ENCODE measurements at places on chromosomes 6 and 20.
A peak's percentile ranks its signal among the peaks of the same experiment; 100 is the strongest.

DNA sequence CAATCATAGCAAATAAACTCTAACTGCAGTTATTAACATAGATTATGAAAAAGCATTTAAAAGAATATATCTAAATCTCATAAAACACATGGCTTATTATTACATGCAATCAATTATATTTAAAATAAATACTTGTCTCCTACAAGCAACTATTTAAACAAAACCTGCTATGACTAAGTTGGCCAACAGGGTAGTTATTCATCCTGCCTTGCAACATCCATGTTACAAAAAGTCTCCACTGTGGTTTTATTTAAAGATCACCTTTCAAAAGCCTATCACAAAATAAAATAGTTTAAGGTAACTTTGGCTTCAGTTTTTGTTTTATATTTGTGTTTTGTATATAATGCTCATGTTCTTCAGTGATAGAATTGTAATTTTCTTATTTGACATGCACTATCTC is 1127.0 kb upstream of the MAP3K7 start:
- DNase-seq: no peak

DNA sequence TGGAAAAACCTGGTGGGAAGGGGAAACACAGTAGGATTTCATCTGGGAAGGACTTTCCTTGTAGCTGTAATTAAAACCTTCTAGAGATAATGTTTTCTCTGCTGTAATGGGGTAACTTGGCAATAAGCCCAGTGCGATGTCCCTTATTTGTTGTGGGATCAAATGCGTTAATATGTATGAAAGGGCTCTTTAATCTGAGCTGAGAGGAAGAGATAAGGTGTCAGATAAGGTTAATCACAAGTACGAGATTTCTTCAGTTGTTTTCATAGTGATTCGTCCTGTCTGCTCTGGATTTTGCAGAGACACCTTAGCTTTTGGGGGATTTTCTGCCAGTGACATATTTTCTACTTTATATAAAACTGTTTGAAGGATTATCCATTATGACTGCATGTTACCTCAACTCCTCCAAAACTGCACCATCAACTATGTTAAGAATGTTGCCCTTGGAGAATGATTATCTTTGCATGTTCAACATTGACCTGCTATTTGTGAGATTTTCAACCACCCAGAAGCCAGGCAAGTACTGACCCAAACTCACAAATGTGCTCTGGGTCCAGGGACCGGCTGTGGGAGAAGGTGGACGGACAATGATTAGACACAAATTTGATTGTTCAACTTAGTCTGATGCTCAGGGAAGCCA is 21.2 kb upstream of the ELOVL5 start:
- no peak for DNase-seq

DNA sequence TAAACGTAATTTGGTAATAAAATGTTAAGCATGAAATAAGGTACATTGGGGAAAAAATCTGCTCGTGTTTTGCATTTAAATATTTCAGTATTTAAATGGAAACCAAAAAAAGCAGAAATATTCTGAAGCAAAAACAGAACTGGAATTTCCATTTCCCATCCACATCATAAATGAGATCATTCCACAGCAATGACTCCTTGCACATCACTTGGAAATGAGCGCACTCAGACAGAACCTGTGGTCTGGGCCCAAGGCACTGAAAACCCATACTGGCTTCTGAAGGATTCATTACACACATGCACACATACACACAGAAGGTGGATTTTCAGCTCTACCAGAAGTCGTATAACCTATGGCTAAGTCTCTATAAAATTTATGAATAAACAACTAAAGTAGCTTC is 174.8 kb downstream of the IBTK start:
- no peak for DNase-seq

DNA sequence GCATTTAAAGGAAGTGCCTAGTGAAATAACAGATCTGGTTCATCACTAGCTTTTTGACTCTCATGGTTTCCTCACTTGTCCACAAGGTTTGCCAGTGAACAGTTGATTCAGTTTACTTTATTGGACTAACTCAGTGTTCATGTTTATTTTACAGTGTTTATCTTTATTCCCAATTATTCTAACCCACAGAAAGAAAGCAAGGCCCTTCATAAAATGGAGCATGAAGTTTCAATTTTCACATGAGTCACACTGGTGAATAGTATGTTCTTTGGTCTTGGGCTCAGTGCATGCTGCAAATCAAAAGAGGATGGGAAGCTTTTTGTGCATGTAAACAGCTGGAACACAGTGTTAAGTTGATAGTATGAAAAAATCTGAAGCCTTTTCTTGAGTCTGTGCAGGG is 217.6 kb upstream of the HDDC2 start:
- no peak for DNase-seq

- DNase-seq: no peak
Observed at GRCh38 chr20:45976086-45976485, 4.1 kb upstream of the ZNF335 start.

DNA sequence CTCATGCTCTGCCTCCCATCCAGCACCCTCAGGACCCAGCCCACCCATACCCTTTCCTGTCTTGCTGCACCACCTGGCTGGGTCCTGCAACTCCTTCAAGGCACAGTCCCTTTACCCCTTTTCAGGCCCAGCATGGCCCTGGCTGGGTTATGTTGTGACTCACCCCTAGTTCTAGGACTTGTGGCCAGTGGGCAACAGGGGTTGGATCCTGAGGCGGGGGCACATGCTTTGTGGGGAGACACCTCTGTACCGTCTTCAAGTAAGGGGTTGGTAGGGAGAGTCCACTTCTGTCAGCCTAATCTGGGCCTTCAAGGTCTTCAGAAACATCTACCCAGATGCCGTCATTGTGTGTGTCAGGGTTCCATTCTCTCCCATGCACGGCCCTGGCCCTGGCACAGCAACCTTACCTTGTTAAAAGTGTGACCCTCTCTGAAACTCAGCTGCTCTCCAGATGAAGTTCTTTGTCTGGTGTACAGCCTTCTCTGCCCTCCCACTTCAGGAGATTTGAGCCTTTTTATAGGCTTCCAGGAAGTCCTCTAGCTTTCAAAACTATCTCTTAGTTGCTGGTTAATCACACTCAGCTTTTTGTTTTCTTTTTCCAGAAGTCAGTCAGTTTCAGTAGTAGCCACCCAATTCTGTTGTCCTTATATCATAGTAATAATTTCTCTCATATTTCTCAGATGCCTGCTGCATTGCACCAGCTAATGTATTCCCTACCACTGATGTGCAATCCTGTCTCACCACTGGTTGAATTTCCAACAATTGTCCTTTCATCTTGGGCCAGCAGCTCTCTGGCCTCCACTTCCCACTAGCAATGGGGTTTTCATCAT is 107.3 kb downstream of the NRN1 start:
- no peak for DNase-seq

GRCh38 chr20:62056377-62056776 is 9.3 kb downstream of the TAF4 start:
- DNase-seq: no peak

GRCh38 chr6:14822679-14823078 is 423.2 kb upstream of the JARID2 start:
- DNase-seq: no peak

DNA sequence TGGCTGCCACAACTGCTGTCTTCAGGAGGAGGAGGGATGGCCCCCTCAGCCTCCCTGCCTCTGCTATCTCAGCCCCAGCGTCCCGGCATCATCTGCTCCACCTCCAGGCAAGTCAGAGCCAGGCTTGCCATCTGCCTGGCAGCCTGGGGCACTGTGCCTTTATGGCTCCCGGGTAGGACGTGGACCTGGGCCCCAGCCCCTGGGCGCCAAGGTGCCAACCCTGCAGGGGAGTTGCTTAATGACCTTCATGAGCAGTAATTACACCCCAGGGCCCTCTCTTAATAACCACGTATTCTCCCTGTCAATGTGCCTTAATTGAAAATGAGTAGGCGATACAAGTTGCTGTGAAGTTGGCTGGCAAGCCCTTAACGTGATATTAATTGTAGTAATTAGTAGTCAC is 122.1 kb upstream of the MLN start:
- no peak for DNase-seq

DNA sequence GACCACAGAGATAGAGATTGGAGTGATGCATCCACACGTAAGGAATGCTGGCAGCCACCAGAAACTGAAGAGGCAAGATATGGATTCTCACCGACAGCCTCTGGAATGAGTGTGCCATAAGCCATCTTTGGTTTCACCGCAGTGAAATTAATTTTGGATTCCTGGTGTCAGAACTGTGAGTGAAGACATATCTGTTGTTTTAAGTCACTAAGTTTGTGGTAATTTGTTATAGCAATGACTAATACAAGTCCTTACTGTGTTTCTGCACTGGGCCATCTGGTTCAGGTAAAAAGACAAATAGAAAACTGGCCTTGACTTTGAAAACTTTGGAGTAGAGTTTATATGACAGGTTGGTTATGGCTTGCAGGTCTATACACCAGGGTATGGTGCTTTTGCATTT is 261.9 kb downstream of the PHF3 start:
- DNase-seq: no peak

- no peak for DNase-seq
Observed at GRCh38 chr6:111096246-111096645, 8.9 kb downstream of the SLC16A10 start.

DNA sequence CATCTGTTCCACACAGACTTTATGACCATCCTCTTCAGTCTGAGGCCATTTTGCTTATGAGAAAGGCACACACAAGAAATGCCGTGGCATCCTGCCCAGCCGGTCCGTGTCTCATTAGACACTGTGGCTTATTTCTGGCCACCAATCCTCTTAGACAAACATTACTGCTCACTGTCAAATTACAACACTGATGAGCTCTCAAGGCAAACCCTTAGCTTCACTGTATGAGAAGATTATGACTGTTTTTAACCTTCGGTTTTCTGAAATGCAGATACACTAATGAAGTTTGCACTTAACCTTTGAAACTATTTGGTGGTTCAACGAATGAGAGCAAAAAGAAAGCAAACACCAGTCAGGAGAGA is 50.5 kb upstream of the DST start:
- peak; percentile 41 for DNase-seq

DNA sequence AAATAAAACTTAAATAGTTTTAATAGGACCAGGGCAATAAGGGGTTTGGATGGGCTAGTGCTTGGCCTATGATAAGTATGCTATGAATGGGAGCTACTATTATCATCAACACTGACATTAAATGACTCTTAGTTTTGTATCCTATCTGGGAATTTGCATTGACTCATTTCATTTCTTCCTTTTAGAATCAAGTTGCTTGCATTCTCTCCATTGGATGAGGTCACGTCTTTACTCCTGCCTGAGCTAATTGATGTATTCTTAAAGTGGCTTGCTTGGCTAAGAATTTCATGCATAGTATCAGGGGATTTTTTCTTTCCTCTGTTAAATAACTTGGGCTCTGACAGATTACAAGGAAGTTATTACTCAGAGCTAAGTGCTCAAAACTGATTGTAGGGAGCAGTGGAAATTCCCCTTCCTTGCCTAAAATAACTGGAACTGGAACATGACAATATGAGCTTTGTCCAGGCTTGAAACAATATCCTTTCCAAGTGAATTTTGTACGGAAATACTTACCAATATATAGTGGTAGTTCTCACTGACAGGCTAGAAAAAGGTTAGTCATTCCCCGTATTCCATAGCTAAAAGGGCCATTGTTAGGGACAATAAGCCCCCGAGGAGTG is 169.9 kb downstream of the BCAS1 start:
- no peak for DNase-seq

Measured in HTR-8/SVneo (cell line).